ENCODE measurements at places on chromosomes 2 and 18. TPM values are rescaled to one million over a fixed set of nuclear protein-coding genes. Genes with fewer than 3 reads are reported as not detected.

Gene LYPD6
- total RNA-seq: 1.8 TPM

Gene FBXO15
- total RNA-seq: not detected

Gene ABCB11
- total RNA-seq: 0.74 TPM

Gene KCNS3
- total RNA-seq: 2.6 TPM

Gene SLC14A1
- total RNA-seq: not detected

Gene CAVIN2
- total RNA-seq: 119 TPM

Gene POTEJ
- total RNA-seq: 0.07 TPM

Gene CPO
- not detected for total RNA-seq

Gene SPHKAP
- not detected for total RNA-seq

Gene GALNT1
- total RNA-seq: 293 TPM

Gene TMEM87B
- total RNA-seq: 30.2 TPM

Gene LHCGR
- not detected for total RNA-seq

Gene DAPL1
- total RNA-seq: not detected

Gene ANKRD30B
- not detected for total RNA-seq

Gene CD8B2
- not detected for total RNA-seq

Gene GLI2
- total RNA-seq: not detected

Gene COL3A1
- 0.92 TPM for total RNA-seq

Gene TPO
- total RNA-seq: not detected

Gene VAPA
- total RNA-seq: 377 TPM

Gene ALK
- total RNA-seq: not detected

Gene MBOAT2
- total RNA-seq: 4.9 TPM

Gene CYP26B1
- total RNA-seq: 0.78 TPM

Gene SP100
- 132 TPM for total RNA-seq

Gene ZNF397
- 3.8 TPM for total RNA-seq

Gene METTL8
- total RNA-seq: 12.7 TPM

Gene ALPI
- total RNA-seq: not detected

Gene PROKR1
- total RNA-seq: not detected

Gene CCL20
- total RNA-seq: 1.1 TPM

Gene ERMN
- not detected for total RNA-seq

Gene NDUFS1
- 191 TPM for total RNA-seq

Gene PPP4R1
- 162 TPM for total RNA-seq

Gene KYNU
- total RNA-seq: 0.07 TPM

Gene CYP27C1
- total RNA-seq: not detected

Gene SERPINB11
- total RNA-seq: not detected

Gene SERPINB7
- total RNA-seq: not detected

Gene IL1B
- 0.46 TPM for total RNA-seq

Gene ADRA2B
- total RNA-seq: not detected

Gene POTEI
- 0.07 TPM for total RNA-seq

Gene RBKS
- total RNA-seq: 0.67 TPM

Gene ANKRD29
- total RNA-seq: 0.46 TPM

Gene NOL4
- not detected for total RNA-seq

Gene SLC4A3
- 0.13 TPM for total RNA-seq

Gene ANTXR1
- 8.8 TPM for total RNA-seq

Gene VIL1
- not detected for total RNA-seq
